Right ventricle myocardium inferior (tissue), 1 donor: ENCODE measurements at places on chromosomes 4 and X. TPM values are rescaled to one million over a fixed set of nuclear protein-coding genes. Genes with fewer than 3 reads are reported as not detected.
A peak's percentile ranks its signal among the peaks of the same experiment; 100 is the strongest.

DNA sequence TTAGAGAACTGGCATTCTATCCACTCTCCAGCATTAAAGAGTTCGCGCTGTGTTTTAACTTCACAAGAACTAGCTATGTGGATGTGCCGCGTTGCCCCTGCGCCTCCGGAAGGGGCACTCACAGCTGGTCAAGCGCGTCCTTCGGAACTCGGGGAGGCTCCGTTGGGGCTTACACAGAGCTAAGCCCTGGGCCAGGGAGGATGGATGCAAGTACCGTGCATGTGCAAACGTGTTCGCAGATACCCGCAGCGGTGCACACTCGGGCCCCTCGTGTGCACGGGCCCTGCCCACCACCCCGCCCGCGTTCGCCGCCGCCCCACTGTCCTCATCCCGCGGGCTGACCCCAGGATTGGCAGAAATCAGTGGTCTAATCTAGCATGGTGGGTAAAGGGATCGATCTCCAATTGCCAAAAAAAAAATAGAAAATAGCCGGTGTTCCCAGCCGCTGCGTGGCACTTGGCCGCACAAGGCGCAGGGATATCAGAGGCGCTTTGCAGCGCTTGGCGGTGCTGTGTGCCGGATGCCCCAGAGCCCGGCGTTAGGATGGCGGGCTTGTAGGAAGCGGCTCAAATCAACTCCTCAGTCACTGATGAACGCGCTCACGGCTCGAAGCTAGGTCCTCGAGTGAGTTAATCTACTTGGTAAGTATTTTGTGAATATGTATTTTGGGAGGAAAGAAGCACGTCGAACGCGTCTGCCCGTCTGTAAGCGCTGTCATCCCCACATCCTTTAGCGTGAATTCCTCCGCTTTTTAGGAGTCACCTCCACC lies 989 bp upstream of the PCDH10 start:
- DNase-seq, result no peak

DNA sequence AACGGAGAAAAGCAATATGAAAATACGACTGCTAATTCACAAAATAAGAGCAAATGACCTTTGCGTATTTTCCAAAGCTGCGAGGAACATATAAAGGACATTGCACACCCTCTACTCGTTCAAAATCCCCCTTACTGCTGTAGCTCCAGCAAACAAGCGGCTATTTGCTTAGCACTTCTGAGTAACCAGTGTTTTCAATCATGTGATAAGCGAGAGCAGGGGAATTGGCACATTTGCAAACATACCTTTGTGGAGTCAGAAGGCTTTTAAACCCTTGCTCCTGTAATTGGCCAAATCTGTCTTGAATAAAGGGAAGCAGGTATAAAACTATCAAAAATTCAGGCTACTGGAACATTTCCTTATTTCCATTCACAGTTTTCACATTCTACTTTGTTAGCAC lies 610.2 kb downstream of the UBE2NL start:
- no peak for DNase-seq

DNA sequence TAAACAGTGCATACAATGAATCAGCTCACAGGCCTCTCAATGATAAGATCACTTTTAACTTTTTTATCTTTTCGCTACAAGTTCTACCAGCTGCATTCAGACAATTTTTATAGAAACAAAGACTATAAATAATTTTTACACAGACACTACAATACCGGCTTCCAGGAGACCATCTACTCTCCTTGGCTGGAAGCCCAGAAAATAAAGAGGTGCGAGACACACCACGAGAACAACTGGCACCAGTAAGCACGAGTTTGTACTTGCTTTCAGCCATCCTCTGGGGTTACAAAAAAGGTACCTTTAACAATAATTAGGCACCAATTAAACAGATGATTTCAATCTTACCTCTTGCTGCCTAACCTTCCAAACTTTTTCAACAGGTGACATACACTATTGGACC lies 11.2 kb upstream of the PRDX4 start:
- no peak for DNase-seq

DNA sequence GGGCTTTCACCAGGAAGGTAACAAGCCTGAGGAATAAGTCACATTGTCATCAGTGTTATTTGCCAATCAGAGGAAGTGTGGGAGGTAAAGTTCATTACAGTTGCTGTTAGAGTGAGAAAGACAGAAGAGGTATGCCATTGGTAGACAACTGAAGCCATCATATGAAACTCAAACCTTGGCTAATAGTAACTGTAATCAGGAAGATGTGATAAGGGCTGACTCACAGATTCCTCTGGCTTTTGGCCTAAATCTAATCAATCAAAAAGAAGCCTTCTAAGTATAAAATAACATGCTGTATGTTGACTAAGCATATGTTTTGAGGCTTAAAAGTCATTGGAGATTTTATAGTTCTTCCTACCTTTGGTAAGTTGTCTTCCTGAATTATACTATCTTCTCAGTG lies 242.8 kb downstream of the PCDH7 start:
- DNase-seq, result no peak

- peak; percentile 23 for DNase-seq
Observed at GRCh38 chr4:7352486-7352885, 82.2 kb downstream of the PSAPL1 start.

DNA sequence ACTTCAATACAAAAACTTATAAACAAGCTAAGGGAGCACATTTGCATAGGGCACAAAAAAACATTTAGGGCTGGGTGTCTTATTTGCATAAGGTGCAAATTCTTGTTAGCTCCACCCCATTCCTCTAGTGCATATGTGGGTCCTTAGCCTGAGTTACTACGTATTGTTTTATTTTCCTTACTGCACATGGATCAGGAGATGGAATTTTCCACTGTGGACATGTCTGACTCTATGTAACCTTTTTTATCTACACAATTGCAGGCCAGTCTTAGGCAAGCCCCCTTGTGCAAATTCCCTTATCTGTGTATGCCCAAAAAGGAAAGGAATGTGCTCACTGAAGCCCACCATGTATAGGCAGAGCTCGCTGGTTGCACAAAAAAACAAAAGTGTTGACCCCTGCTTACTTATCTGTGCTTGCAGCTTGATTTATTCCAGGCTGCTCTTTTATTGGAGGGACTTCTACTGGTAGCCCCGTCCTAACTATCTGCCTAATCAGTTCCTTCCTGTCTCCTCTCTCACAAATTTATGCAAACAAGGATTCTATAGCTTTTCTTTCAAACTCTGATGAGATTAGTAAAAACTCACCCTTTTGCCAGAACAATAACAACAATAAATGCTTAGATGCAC lies 359.0 kb upstream of the MAGEB16 start:
- DNase-seq, result no peak

- DNase-seq, result no peak
Observed at GRCh38 chrX:137178392-137178791, 144.6 kb upstream of the GPR101 start.

GRCh38 chr4:163591614-163592020 lies 97.1 kb downstream of the TMA16 start:
- no peak for DNase-seq

Gene RELL1
- 23.6 TPM for total RNA-seq

- DNase-seq, result no peak
Observed at GRCh38 chrX:1418901-1419544, 27.1 kb upstream of the SLC25A6 start.

Gene CACNA1F
- total RNA-seq, result not detected

DNA sequence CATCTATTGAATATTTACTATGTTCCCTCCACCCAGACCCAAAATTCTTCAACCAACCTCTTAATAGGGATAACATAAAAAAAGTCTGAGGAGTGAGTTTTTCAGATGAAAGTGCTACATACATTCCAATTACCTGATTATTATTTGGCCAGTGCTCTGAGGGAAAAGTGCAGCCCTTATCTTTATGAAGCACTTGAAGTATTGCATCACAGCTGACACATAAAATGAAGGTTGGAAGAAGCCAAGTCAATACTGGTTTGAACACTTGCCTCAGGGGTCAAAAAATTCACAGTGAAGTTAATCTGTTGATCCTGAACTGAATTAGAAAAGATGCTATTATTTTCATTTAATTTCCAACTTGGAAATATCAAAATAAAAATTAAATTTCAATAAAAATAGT lies 498.9 kb downstream of the INPP4B start:
- no peak for DNase-seq

Gene FAM9C
- total RNA-seq, result 0.38 TPM

Gene GLRA3
- not detected for total RNA-seq

Gene USP11
- total RNA-seq, result 31.5 TPM

DNA sequence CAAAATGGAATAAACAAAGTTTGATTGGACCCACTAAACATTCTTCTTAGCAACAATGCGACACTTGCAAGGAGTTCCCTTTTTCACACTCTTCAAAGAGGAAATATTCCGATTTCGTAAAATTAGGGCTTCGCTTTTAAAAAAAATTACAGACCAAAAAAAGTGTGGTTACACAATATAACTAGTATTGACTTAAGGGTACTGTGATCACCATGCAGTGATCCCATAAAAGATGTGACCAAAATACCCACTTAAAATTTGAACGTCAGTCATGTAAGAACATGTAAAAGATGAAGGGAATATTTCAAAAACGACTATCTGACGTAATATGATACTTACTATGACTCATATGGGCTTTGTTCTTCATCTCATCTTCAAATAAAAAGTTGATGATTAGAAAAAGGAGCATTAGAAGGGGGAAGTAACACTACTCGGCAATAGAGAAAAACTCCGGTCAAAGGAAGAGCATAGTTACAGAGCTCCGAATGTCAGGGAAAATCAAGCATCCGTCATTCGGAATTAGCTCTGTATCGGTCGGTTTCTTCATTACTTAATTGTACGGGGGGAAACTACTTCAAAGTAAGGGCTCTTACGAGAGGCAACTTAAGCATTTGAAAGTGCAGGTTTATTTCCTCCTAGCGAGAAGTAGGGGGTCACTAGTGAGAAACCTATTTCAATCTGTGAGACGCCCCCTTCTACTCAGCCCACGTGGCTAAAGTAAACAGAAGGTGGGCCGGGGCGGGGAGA lies 1.3 kb upstream of the TET2 start:
- DNase-seq, result no peak

GRCh38 chr4:109094056-109094455 lies 208.4 kb downstream of the COL25A1 start:
- DNase-seq, result no peak

DNA sequence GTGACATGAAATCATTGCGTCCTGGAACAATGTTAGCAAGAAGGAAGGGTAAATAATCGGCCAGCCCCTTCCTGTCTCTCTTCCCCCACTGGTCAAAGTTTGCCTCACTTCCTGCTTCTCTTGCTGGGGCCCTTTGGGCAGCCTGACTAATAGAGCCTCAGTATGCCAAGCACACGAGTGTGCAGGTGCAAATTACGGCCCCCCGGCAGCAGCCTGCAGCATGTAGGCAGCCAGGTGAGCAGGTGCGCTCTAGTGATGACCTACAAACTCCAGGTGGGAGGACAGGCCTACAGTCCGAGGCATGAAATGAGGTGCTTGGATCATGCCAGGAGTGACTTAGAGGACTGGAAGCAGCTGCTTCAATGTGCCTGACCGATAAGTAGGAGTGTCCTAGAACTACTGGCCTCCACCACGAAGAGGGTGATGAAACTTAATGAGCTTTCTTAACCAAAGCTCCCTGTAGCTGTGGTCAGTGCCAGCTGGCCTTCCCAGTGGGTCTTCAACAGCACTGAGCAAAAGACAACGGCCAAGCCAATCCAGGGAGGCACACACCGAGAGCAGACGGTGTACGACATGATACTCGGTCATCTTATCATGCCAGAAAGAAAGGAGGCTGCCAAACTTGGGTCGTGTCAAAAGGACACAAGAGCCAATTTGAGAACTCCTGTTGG lies 26.1 kb upstream of the FAT1 start:
- no peak for DNase-seq

Gene KLB
- total RNA-seq, result 0.30 TPM

Gene CNKSR2
- total RNA-seq, result 0.95 TPM

Gene DNAAF6
- not detected for total RNA-seq

Gene CXCL1
- 1.3 TPM for total RNA-seq

DNA sequence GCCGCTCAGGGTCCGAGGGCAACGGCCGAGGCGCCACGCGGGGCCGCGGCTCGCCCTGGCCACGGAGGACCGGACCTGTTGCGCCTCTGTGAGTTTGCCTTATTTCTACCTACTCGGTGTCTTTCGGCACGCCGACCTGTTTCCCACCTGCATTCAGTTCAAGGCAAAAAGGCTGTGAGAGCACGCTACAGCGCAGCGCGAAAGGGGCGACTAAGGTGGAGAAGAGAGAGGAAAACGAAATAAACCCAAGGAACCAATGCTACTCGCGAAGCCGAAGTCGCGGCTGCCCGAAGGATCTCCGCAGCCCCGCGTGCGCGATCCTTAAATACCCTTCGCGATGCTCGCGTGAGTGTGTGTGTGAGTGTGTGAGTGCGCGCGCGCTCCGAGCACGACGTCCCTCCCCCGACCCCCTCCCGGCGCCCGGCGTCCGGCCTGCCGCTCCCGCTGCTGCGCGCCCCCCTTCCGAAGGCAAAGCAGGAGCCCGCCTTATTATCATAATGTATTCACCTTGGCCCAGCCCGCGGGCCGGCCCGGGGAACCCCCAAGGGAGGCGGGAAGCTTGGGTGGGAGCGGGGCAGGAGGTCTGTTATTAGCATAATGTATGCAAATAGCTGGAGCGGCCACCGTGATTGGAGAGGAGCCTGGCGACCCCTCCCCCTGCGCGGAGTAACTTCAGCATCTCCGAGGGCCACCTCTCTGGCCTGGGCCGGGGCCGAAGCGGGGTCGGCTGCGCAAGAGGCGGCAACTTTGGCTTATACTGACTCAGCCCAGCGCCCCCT lies at the start of gene COL25A1:
Gene COL25A1, minus strand, starts transcription at position 298 of the 779 bp plus-strand sequence.
- peak; percentile 72 for DNase-seq

DNA sequence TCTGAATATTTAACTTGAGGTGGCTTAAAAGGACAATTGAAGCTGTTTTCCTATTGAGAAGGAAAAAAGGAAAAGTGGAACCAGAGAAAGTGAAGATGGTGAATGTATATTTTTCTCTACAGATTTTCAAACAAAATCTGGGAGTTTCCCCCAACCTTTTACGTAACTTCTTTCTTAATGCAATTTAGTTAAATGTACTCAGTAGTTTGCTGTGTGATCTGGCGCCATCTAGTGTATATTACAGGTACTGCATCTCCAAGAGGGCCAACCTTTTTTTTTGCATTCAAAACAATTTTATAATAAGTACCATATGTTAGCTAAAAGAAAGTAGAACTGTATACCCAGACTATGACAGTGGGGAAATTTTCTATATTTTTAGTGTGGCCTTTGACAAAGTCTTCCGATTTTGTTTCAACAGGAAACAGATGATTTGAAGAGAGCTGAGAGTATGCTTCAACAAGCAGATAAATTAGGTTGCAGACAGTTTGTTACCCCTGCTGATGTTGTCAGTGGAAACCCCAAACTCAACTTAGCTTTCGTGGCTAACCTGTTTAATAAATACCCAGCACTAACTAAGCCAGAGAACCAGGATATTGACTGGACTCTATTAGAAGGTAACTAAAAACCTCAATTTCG lies 82.0 kb downstream of the PLS3 start:
- DNase-seq, result no peak

DNA sequence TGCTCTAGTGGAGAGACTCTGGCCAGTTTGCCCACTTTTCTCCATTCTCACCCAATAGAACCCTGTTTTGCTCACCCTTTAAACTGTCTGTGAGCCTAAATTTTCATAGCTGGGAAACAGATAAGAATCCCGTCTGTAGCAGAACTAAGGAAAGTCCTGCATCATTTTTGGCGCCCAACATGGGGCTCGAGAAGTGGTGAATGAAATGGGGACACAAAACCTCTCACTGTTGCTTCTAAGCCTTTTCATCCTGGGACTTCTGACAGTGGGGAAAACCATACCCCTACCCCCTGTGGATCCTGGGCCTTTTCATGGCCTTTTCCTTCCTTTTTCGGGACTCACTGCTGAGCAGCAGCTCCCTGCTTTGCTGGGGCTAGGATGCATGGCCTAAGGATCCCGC lies 189.9 kb downstream of the INPP4B start:
- DNase-seq, result no peak

GRCh38 chr4:137300776-137301175 lies 231.5 kb downstream of the PCDH18 start:
- DNase-seq, result no peak
